ENCODE measurements at places on chromosomes 3 and 15.

DNA sequence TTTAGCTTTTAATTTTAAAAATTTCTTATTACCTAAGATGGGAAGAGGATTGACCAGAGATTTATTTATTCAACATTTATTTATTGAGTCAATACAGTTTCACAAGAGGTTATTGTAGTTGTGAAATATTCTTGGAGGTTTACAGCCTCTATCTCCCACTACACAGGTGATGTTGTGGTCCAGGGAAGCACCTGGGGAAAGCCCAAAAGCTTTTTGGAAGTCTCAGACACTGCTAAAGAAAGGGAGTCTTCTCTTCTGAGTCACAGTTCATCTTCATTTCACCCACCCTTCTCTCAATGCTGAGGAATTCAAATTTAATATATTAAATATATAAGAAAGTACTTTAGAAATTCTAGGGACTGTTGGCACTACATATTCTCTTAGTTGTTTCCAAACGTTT is 41.8 kb downstream of the SERPINI1 start:
- DNase-seq: no peak

DNA sequence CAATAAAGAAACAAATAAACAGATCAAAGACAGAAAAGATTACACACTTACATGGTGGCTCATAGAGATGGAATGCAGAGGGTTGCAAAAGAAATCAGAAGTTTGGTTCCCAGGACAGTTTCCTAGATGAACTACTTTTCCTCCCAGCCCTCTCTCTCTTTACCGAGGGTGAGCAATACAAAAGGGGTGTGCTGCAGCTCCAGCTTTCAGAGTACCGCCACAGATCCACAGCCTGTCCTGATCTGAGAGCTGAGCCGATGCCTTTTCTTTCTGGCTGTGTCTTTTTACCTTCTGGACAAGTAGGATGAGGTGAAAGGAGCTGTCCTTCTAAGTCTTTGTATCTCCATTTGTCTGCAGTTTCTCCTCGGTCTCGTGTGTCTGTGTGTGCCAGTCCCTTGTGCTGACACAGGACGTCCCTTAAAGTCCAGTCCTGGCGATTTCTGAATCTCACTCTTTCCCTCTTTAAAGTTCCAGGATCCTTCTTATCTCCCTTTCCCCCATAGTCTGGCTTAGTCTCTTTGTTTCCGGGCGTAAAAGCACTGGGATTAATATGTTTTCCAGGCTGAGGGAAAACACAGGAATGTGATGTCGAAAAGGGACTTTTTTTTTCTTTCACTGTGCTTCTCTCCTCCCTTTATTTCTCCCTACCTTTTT is 540 bp downstream of the CCDC80 start:
- DNase-seq: no peak

DNA sequence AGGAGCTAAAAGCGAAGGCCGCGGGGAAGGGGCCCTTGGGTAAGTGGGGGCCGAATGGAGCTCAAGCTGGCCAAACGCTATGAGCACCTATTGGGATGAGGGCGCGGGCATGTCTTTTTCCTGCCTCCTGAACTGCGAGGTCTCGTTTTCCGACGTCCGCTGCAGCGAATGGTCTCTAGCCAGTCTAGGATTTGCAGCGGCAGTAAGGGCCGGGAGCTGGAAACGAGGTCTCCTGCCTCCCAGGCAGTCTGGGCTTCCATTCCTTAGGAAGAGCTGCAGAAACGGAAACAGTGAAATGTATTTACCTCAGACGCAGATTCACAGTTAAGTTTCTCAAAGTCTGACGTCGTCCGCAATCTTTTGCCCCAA is 517 bp downstream of the TMA7 start:
- no peak for DNase-seq

GRCh38 chr3:47525617-47526016 is 12.1 kb upstream of the ELP6 start:
- no peak for DNase-seq

DNA sequence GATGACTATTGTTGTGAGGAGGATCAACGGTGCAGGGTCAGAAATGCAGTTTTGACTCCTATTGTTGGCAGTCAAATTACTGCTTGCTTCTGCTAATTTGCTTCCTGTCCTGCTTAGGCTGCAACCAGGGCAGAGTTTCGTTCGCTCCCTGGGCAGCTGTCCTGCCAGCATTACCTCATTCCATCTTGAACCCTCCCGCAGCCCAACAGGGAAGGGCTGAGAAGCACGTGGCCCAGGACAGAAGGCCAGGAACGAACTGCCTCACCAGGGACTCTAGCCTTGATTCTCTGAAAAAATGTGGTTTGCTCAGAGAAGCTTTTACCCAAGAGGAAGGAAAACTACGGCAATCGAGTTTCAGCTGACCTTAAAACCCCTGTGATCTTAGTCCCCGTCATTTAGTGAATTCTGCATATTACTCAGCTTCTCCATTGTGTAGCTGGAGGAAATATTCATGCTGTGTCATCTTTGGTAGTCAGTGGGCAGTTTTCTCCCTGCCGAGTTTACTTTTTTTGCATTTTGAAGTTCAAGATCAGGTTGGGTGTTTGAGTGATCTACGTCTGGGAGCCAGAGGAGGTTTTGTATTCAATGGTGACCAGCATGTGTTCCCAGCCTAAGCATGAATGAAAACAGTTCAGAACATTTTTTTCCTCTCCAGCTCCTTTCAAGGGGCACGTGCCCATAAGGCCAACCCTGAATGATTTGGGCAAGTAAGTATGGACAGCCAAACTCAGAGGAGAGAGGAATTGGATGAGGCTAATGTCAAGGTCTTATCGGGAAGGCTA is 23.0 kb downstream of the TLNRD1 start:
- peak; percentile 17 for DNase-seq

- DNase-seq: no peak
These were observed 72.9 kb downstream of the RBMS3 start for GRCh38 chr3:29353807-29354206.

DNA sequence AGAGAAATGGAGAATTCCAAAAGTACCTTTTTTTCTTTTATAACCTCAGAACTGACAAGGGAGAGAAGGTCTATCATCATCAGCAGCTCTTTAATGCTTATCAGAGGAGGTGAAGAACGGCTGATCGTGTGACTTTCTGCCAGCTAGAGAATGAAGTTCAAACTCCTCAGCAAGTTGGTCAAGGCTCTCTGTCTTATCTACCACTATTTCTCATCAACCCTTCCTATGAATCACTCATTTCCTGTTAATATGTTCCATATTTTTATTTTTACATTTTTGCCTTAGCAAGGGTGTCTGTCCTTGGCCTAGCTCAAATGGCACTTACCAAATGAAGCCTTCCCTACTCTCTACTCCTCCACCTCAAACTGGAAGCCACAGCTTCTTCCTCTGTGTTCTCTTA is 73.1 kb upstream of the TSPAN3 start:
- no peak for DNase-seq

GRCh38 chr3:46399557-46399956 is 7.3 kb downstream of the CCR5AS start:
- no peak for DNase-seq

- no peak for DNase-seq
These were observed 51.0 kb upstream of the SSR3 start for GRCh38 chr3:156605686-156606605.

GRCh38 chr15:92583096-92584034 is 72.2 kb downstream of the FAM174B start:
- DNase-seq: no peak

DNA sequence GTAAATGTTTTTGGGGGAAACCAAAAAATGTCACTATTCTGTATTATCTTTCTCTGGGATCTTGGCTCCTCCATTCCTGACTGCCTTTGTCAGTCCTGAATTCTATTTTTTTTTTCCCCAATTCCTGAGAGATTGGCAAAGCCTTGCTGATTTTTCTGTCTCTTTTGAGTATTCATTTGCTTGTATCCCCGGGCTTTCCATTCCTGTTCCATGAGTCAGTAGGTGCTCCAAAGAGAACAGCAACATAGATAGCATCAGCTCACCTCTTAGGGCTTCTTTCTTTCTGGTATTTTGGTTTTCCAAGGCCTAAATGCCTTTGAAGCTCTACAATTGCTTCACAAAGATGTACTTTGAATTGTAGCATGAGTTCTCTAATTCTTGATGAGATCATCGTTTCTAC is 271.7 kb upstream of the LRRC3B start:
- no peak for DNase-seq

DNA sequence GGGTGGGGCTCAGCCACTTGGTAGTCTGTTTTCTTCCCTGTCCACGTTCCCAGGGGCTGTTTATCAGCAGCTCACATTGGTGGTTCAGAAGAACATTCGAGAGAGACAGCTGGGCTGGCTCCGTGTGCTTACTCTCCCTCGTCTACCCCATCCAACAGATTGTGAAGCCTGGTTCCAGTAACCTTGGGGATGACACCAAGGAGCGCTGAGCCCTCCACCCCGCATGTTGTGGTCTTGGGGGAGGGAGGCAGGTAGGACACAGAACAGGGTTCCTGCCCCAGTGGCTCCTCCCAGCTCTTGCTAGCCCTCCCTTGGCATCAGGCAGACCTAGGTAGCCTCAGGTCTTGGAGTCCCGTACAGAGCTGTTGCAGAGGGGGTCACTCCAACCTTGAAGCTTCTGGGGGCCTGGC is 33.1 kb downstream of the KLF13 start:
- DNase-seq: no peak

GRCh38 chr3:17745301-17745700 is 2.9 kb upstream of the TBC1D5 start:
- DNase-seq: no peak

- no peak for DNase-seq
These were observed 88.7 kb downstream of the SEMA5B start for GRCh38 chr3:122938783-122939425.

DNA sequence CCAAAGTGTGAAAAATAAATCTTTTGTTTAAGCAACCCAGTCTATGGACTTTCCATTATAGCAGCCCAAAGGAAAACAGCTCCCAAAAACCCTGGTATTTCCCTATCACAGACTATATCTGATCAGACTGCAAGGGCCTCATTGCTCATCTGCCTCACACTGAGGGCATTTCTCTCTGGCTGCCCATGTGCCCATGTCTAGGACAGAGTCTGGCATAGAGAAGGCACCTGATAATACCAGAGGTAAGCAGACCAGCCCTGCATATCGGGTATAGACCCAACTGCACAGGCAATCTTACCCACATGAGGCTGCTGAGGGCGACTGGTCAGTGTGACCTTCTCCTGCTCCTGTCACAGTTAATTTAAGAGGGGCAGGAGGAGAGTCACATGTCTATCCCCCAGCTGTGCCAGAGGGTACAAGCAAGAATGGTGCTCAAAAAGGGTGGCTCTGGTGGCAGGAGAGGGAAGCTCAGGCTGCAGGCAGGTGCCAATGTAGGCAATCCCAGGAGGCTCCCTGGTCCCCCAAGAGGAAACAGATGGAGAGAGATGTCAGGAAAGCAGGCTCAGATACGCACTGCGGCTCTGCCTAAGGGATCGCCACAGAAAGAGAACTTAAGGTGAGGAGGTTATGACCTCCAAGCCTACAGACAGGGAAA is 3.1 kb downstream of the CSRNP1 start:
- DNase-seq: no peak

GRCh38 chr3:178381971-178382448 is 154.2 kb upstream of the KCNMB2 start:
- DNase-seq: no peak

- no peak for DNase-seq
These were observed 3.1 kb upstream of the SQOR start for GRCh38 chr15:45631776-45632175.

- no peak for DNase-seq
These were observed 68.9 kb downstream of the ST8SIA2 start for GRCh38 chr15:92462424-92463125.

DNA sequence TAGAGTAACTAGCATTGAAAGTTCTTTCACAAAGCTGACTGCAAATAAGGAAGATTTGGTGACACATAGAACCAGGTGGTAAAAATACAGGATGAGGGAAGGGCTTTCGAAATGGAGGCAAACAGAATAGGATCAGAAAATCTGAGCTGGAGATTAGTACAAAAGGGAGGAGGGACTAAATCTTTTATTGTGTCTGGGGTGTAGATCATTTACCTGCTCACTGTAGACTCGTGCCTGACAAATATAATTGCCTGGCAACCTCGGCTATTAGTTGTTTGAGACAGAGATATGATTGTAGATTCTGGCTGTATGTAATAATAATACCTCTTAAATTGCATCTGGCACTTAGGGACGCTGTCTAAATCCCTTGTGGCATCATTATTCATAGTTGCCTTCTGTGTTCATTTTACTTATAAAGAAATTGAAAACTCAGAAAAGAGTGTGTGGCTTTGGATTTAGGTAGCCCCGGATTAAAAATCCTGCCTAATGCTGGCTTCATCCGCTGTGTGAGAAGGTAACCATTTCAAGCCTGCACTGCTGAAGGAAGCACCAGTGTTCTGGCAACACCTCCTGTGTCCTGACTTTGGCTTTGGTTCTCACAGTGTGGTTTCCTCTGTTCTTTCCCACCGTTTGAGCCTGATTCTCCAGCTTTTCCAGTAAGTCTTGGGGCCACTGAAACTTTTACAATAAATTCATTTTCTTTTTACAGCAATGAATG is 25.0 kb upstream of the GPR160 start:
- DNase-seq: no peak

- no peak for DNase-seq
These were observed 93.2 kb upstream of the ARHGEF3 start for GRCh38 chr3:56894881-56895431.

DNA sequence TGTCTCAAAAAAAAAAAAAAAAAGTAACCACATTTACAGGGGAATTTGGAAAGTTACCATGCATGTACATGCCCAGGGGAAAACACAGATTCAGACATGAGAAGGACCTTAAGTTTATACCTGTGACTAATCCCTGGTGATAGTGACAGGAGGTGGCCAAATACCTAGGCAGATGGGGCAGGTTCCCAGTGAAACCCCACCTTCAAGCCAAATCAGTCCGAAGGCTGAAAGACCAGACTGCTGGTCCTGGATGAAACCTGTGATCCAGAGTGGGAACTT is 15.8 kb downstream of the SPCS1 start:
- DNase-seq: no peak

- no peak for DNase-seq
These were observed 105.5 kb upstream of the SMAD3 start for GRCh38 chr15:66959875-66960274.

GRCh38 chr15:71192816-71193215 is 77.5 kb downstream of the THSD4 start:
- DNase-seq: no peak

GRCh38 chr15:76328958-76329357 is 7.6 kb upstream of the ISL2 start:
- DNase-seq: no peak

DNA sequence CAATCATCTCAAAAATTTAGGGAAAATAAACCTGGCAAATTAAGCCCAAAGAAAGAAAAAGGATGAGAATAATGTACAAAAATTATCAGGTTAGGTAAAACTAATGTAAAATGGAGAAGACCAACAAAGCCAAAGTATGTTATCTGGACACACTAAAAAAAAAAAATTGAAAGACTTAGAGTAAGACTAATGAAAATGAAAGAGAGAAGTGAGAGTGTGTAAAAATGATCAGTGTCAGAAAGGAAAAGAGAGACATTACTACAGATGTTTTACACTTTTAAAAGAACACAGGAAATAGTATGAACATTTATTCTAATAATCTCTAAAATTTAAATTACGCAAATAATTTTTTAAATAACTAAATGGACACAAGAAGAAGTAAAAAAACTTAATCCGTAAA is 573.3 kb upstream of the NR2F2 start:
- no peak for DNase-seq

- no peak for DNase-seq
These were observed 205.6 kb downstream of the VGLL3 start for GRCh38 chr3:86785386-86785785.

GRCh38 chr3:123329636-123330340 is 119.1 kb downstream of the ADCY5 start:
- no peak for DNase-seq
